Upper lobe of right lung (tissue), 1 donor: ENCODE measurements at places on chromosomes 16 and 17. TPM values are rescaled to one million over a fixed set of nuclear protein-coding genes. Genes with fewer than 3 reads are reported as not detected.
A peak's percentile ranks its signal among the peaks of the same experiment; 100 is the strongest.

DNA sequence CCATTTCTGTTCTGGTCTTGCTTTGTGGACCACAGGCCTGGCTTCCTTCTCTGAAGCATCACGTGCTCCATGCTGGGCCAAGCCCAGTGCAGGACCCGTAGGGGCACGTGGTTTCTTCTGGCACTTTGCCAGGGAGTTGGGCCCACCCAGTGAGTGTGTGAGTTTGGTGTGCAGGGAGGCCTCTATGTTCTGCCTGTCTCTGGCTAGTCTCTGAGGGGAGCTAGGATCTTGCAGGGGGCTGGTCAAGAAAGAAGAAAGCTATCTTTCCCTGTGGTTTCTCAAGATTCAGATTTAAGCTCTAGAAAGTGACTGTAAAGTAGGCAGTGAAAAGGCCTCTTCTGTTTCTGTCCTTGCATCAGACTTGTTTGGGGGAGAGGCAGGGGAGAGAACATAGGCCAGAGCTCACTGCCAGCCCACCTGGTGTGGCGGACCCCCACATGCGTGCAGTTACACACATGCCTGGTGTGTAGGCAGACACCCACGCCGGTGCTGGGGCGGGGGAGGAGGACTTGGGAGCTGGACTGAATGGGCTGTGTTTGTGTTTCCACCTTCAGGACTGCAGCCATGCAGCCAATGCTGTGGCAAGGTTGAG is 11.8 kb downstream of the LASP1 start:
- peaks cover 51% of the 10 kb centered on the region for H3K36me3 ChIP-seq
- no peak overlapping the region for H3K4me3 ChIP-seq
- peaks cover 84% of the 10 kb centered on the region for H3K4me1 ChIP-seq
- peak overlapping the region; percentile 55 for H3K27ac ChIP-seq
- DNase-seq: no peak

DNA sequence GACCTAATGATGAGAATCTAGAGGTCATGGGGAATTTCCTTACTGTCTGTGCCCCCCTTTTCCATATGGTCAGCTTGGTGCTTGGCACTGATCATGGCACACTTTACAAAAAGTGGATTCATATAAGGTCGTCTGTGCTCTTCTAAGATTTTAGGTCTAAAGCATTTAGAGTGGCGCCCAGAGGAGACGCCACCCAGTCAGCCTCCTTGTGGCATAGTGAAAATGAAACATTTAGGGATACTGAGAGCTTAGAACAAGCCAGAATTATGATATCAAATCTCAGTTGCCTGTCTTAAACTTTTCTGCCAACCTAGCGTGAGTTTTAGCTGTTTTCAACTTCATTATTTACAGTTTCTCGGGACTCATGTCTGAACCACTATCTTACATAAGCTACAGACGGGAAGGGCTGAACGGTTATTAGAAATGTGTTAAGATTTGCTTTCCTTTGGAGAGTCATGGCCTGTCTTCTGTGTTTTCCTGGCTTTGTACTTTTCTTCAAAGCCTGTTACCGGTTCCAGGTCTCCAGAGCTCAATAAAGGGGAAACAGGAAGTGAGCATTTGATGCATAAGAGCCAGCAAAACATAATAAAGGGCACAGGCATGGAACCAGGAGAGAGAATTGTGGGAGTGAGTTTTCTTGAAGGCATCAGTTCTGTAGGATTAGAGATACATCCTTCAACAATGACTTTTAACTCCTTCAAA is 13.7 kb downstream of the ZNRF1 start:
- peaks cover 32% of the 10 kb centered on the region for H3K4me1 ChIP-seq
- DNase-seq: no peak

GRCh38 chr17:81317961-81318605 is 23.0 kb upstream of the SLC38A10 start:
- DNase-seq: no peak
- no peak overlapping the region for H3K4me3 ChIP-seq
- H3K36me3 ChIP-seq: no peaks in the 10 kb centered on the region

GRCh38 chr16:88815901-88816589 is 4.3 kb upstream of the APRT start:
- no peak for DNase-seq
- no peaks in the 10 kb centered on the region for H3K27me3 ChIP-seq
- H3K36me3 ChIP-seq: no peaks in the 10 kb centered on the region

DNA sequence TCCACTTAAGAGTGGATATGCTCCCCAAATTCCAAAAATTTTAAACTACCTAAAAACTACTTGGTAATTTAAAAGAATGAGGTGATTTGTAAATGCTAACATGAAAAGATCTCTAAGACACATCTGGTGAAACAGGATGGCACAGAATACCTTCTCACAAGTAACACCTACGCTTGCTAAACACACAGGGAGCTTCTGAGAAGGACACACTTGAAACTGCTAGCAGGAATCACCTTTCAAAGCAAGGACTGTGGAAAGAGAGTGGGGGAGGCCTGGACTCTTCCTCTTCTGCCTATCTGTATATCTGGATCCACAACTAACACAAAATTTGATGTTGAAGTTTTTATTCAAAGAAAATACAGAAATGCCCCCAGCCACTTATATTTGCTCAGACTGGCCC is 52.4 kb downstream of the CYTH1 start:
- H3K27me3 ChIP-seq: no peaks in the 10 kb centered on the region
- H3K4me3 ChIP-seq: no peak overlapping the region
- H3K27ac ChIP-seq: no peak overlapping the region
- H3K36me3 ChIP-seq: no peaks in the 10 kb centered on the region
- H3K4me1 ChIP-seq: peaks cover 46% of the 10 kb centered on the region
- DNase-seq: no peak

DNA sequence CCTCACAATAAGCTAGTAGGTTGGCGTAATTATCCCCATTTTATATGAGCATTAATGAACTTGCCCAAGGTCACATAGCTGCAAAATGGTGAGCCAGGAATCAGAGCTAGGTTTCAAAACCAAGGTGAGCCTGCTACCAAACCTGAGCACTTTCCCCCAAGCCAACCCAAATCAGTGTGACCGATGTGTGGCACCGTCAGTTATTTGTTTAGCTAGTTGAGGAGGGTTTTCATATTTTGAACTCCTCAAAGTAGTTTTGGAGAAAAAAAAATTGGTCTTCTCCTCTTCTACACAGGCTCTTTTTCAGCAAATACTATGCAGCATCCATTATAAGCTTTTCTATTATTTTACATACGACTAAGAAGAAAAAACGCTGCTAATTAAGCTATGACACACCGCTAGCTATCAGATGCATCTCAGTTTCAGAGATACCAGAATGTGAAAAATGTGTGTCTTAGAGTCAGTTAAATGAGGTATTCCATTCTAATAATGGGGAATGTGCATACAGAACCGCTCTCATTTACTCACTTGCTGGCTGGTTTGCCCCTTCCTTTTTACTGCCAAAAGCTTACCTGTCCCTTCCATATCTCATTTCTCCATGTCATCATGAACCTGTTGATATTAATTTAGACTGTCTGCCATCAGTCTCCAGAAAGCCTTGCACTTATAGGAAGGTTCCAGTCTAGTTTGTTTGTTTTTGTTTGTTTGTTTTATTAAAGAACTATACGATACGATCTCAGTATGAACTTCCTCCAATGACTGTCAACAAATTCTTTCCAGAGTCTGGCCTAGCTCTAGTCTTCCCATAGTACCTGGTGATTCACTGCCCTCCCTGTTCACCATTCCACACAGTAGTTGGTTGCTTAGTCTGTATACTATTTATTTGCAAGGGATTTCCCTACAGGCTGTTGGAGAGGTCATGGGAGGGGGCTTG is 2.2 kb upstream of the TBX4 start:
- H3K4me3 ChIP-seq: no peak overlapping the region
- no peak for DNase-seq
- no peak overlapping the region for H3K27ac ChIP-seq
- peaks cover 56% of the 10 kb centered on the region for H3K27me3 ChIP-seq
- H3K4me1 ChIP-seq: peaks cover 17% of the 10 kb centered on the region

- H3K27ac ChIP-seq: peak overlapping the region; percentile 70
- no peaks in the 10 kb centered on the region for H3K36me3 ChIP-seq
- peak; percentile 92 for DNase-seq
Measured at GRCh38 chr16:31138621-31139578, 3.4 kb upstream of the PRSS8 start.

DNA sequence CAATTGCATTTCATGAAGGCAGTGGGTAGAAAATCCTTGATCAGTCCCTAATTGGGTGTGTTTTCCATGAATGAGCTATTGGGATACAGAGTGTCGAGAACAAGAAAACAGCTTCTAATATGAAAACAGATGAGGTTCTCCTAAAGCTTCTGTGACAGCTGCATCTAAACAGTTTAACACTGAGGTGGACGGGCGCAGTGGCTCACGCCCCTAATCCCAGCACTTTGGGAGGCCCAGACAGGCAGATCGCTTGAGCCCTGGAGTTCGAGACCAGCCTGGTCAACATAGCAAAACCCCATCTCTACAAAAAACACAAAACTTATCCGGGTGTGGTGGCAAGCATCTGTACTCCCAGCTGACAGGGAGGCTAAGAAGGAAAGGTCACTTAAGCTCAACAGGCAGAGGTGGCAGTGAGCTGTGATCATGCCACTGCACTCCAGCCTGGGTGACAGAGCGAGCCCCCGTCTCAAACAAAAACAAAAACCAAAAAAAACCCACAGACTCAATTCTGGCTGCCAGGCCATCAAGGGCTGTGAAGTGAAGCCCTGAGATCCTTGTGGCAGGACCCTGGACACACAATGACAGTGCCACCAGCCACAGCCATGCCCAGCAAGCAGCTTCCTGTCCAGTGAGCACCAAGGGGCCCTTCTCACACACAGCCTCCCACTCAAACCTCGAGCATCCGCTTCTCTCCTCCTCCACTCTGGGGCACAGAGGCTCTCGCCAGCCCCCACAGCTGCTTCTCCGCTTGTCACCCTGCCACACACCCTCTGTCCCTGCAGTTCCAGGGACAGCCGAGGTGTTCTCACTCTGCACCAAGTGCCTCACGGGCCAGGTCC is 44.0 kb downstream of the ANKRD11 start:
- H3K27ac ChIP-seq: no peak overlapping the region
- H3K36me3 ChIP-seq: no peaks in the 10 kb centered on the region
- no peak overlapping the region for H3K4me3 ChIP-seq
- DNase-seq: peak; percentile 70
- peaks cover 79% of the 10 kb centered on the region for H3K4me1 ChIP-seq
- no peaks in the 10 kb centered on the region for H3K27me3 ChIP-seq

GRCh38 chr17:42969001-42969581 is 4.8 kb upstream of the AARSD1 start:
- no peaks in the 10 kb centered on the region for H3K27me3 ChIP-seq
- no peaks in the 10 kb centered on the region for H3K4me1 ChIP-seq
- H3K4me3 ChIP-seq: no peak overlapping the region
- no peaks in the 10 kb centered on the region for H3K36me3 ChIP-seq
- no peak overlapping the region for H3K27ac ChIP-seq
- DNase-seq: no peak

GRCh38 chr16:55367866-55368603 is 44.0 kb downstream of the IRX6 start:
- H3K4me1 ChIP-seq: no peaks in the 10 kb centered on the region
- H3K36me3 ChIP-seq: no peaks in the 10 kb centered on the region
- no peak for DNase-seq
- no peak overlapping the region for H3K4me3 ChIP-seq
- no peak overlapping the region for H3K27ac ChIP-seq

GRCh38 chr17:50303051-50303450 is 28.8 kb downstream of the TMEM92 start:
- no peak overlapping the region for H3K27ac ChIP-seq
- no peak for DNase-seq
- no peak overlapping the region for H3K4me3 ChIP-seq
- H3K4me1 ChIP-seq: peaks cover 6% of the 10 kb centered on the region
- H3K27me3 ChIP-seq: no peaks in the 10 kb centered on the region

GRCh38 chr16:49523435-49524159 is 150.0 kb downstream of the C16orf78 start:
- H3K4me1 ChIP-seq: peaks cover 5% of the 10 kb centered on the region
- no peak for DNase-seq
- H3K36me3 ChIP-seq: no peaks in the 10 kb centered on the region
- H3K27ac ChIP-seq: no peak overlapping the region
- H3K4me3 ChIP-seq: no peak overlapping the region
- no peaks in the 10 kb centered on the region for H3K27me3 ChIP-seq

DNA sequence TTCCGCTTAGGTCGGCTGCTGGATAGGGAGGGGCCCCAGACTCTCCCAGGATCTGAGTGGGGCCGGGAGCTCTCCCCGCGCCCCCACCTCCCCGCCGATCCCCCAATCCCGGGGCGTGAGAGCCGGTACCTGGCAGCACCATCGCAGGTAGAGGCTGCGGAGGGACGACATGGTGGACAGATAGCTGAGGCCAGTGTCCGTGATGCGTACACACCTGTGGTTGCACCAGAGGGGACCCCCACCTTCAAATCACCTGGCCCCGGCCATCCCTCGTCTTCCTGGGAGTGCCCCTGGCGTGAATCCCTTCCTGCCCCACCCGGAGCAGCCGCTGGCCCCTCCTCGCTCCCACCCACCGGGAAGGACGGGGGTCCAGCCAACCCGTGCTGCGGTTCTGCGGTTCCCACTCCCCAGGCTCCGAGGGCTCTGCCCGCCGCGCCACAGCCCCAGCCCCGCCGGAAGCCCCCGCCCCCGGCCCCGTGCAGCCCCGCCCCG is 4.7 kb upstream of the WDR24 start:
- no peak overlapping the region for H3K27ac ChIP-seq
- H3K4me3 ChIP-seq: peak overlapping the region; percentile 34
- H3K4me1 ChIP-seq: peaks cover 12% of the 10 kb centered on the region
- no peaks in the 10 kb centered on the region for H3K36me3 ChIP-seq

- H3K4me1 ChIP-seq: no peaks in the 10 kb centered on the region
- H3K27ac ChIP-seq: no peak overlapping the region
- DNase-seq: no peak
- no peak overlapping the region for H3K4me3 ChIP-seq
- H3K27me3 ChIP-seq: peaks cover 18% of the 10 kb centered on the region
- no peaks in the 10 kb centered on the region for H3K36me3 ChIP-seq
Measured at GRCh38 chr17:6380915-6381438, 53.9 kb downstream of the AIPL1 start.

DNA sequence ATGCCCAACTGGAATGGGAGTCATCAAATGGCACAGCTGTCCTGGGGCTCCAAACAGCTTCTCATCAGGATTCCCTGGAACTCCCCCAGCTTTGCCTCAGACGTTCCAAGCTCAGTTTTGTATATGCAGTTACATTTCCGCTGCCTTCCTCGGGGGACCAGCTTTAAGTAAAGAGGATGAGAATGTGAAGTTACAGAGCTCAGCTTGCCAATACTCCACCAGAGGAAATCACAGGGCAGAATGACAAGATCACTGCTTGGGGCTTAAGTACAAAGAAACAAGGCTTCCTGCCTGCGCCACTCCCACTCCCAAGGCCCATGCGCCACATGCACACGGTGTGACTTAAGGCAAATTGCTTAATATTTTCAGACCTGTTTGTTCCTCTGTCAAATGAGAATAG is 272.4 kb upstream of the CDH11 start:
- H3K27me3 ChIP-seq: no peaks in the 10 kb centered on the region
- no peak overlapping the region for H3K27ac ChIP-seq
- no peak for DNase-seq
- H3K36me3 ChIP-seq: no peaks in the 10 kb centered on the region
- H3K4me1 ChIP-seq: no peaks in the 10 kb centered on the region

Gene CCR7
- 1.1 TPM for total RNA-seq

Gene TBC1D3H
- total RNA-seq: not detected

Gene SEZ6
- total RNA-seq: not detected

Gene EPOP
- 2.1 TPM for total RNA-seq

Gene GFER
- 23.1 TPM for total RNA-seq

Gene CORO1A
- 70.0 TPM for total RNA-seq
